ENCODE measurements at places on chromosomes 7 and 10.

DNA sequence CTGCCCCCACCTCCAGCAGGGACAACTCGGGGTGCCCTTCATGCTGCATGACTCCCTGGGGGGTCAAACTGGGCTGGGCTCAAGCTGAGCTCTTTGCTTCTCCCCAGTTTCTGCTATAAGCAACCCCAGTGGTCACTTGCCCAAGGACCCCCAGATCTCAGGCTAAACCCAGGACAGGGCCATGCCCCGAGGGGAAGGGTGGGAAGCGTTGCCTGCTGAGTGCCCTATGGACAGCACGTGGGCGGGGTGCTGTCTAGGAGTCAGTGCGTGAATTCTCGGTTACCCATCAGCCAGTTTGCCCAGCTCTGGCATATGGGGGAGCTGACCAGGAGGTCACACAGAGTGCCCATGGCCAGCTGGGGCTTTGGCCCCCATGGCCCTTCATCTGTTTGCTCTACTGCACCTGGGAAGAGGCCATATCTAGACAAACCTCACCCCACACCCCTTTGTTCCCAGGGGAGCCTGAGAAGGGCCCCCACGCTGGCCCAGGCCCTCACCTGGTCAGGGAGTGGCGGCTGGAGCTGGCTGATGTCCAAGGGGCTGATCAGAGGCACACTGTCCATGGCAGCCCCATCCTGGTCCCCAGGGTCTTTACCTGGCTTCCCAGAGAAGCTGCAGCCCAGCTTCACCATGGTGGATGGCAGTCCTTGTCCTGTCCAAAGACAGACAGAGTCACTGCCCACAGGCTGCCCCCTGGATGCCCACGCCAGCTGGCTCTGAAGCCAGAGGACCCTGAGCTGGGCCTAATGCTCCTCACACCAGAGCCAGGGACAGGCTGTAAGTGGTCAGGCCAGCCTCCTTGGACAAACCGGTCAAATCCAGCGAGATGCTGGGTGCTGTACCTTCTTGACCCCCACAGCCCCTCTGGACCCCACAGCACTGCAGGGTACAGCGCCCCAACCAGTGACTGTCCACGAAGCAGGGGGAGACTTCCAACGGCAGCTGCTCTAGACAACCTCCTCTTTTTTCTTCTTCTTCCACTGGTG lies 8.0 kb downstream of the CALY start:
- no peak for DNase-seq

GRCh38 chr7:38907066-38907465 lies 1.9 kb downstream of the VPS41 start:
- no peak for DNase-seq

DNA sequence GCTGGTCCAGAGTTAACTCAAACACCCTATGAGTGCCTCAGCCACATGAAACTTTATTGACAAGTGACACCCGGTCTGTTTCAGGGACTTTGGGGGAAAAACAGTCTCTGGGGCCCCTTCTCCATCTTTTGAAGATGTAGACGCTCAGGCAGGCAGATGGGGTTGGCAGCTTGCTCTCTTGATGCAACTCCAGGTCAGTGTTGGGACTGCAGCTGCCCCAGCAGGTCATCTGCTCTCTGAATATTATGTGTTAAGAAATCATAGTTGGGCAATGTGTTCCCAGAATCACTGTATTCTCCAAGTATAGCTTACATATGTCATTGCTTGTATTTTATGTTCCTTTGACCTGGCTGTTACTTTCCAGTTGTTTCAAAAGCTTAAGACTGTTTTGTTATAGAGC lies 544.9 kb upstream of the MGMT start:
- DNase-seq, result no peak

DNA sequence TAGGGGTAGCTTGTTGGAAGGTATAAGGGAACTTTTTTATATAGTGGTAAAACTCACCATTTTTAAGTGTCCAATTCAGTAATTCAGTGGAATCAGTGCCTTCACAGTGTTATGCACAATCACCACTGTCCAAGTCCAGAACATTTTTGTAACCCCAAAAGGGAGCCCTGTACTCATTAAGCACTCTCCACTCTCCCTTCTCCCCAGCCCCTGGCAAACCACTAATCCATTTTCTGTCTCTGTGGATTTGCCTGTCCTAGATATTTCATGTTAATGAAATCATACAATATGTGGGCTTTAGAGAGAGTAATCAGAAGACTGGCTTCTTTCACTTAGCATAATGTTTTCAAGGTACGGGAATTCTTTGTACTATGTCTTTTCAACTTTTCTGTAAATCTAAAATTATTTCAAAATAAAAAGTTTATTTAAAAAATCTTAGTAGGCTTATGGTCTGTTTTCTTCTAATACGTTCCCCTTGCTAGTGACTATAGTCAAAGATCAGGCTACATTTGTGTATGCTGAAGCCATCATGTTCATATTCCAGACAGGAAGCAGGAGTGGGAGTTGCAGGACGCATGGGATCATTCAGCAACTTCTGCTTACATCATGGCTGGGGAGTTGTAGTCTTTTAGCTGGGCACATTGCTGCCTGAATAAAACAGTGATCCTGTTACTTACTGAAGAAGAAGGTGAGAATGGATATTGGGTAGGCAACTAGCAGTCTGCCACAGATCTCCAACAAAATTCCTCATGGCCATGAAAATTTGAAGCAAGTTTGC lies 35.4 kb upstream of the TAX1BP1 start:
- DNase-seq, result no peak

DNA sequence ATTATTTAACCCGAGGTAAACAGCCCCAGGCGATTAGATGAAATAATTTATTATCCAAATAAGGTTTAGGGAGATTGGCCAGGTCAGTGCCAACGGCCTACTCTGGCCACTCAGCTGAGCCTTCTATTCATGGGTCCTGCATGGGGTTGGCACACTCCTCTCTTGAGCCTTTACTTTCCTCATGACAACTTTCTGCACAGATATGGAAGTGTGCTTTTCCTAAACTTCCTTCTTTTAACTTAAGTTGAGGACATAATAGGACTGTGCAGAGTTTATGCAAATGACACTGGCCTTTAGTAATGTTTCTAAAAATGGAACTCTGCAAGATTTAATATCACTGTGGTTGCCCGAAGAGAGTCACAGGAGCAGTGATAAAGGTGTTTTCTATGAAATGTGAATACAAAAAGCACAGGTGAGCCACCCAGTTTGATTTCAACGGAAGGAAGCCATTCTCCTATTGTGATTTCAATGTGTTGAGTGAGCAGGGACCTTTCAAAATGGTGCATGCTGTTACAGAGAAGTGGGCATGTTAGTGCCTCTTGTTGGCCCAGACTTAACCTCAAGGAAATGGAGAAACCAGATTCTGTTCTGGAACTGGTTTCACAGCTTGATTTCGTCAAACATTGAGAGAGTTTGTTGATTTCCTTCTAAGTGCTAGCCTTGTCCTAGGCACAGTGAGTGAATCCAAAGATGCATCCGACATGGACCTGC lies 55.7 kb downstream of the LYZL2 start:
- no peak for DNase-seq

- no peak for DNase-seq
Observed at GRCh38 chr10:123117644-123118417, 17.9 kb upstream of the HMX3 start.

GRCh38 chr10:356452-356851 lies 221.2 kb downstream of the ZMYND11 start:
- DNase-seq, result no peak

DNA sequence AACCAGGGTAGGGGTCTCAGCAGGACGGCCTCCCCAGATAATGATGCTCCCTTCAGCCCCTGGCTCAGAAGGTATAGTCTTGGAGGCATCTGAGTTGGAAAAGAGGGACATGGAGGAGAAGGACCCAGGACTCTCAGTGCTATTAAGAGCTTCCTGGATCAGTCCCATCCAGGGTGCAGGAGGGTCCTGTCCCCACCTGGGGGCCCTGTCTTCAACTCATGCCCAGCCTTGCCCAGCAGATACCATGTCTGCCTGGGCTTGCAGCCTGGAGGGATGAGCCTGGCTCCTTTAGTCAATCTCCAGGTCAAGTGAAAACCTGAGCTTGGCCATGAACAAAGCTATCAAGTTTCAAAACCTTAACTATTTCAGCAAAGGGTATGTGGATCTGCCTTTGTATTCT lies 67.6 kb downstream of the PRTFDC1 start:
- DNase-seq, result no peak

GRCh38 chr10:4638099-4638498 lies 187.9 kb upstream of the AKR1E2 start:
- no peak for DNase-seq

GRCh38 chr7:158602905-158603772 lies 15.5 kb upstream of the PTPRN2 start:
- no peak for DNase-seq

- DNase-seq, result no peak
Observed at GRCh38 chr10:100890141-100890672, 22.6 kb upstream of the SLF2 start.

DNA sequence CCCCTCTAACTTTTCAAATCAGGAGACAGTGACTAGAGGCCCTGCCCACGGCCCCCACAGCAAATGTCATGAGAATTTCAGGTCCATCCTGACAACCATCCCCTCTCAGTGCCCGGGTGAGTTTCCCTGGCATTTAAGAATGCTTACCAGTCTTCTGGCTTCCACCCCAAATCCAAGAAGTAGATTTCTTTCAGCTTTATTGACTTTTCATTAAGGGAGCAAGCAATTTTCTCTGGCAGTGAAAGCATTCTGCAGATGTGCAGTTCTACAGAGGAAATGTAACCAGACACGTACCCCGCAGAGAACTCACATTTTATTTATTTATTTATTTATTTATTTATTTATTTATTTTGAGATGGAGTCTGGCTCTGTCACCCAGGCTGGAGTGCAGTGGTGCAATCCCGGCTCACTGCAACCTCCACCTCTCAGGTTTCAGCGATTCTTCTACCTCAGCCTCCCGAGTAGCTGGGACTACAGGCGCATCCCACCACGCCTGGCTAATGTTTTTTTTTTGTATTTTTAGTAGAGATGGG lies 120.9 kb upstream of the KCTD7 start:
- DNase-seq, result no peak

- DNase-seq, result no peak
Observed at GRCh38 chr7:26580711-26581110, 283.7 kb downstream of the SKAP2 start.
